ENCODE measurements at places on chromosomes 7 and 10.

GRCh38 chr7:3559278-3559677 is 258.2 kb downstream of the SDK1 start:
- no peak for DNase-seq
- H3K4me1 ChIP-seq, result peaks cover 21% of the 10 kb centered on the region
- no peak overlapping the region for H3K4me3 ChIP-seq

DNA sequence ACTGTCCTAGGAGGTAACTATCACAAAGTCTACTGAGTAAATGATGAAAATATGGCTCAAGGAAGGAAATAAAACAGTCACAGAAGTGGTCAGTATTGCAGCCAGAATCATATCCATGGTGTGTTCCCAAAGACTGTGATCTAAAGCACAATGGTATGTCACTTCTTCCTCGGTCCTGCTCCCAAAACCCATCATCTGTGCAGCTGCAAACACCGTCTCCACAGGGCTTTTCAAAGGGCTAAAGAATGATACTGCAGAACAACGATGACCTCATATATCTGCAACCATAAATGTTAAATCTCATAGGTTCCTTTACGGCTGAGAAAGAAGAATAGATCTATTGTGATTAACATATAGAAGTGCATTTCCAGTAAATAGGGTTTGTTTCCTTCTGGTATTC is 465.0 kb downstream of the GRID1 start:
- DNase-seq, result no peak
- H3K27ac ChIP-seq, result no peak overlapping the region
- H3K4me3 ChIP-seq, result no peak overlapping the region
- no peaks in the 10 kb centered on the region for H3K36me3 ChIP-seq
- H3K4me1 ChIP-seq, result no peaks in the 10 kb centered on the region

DNA sequence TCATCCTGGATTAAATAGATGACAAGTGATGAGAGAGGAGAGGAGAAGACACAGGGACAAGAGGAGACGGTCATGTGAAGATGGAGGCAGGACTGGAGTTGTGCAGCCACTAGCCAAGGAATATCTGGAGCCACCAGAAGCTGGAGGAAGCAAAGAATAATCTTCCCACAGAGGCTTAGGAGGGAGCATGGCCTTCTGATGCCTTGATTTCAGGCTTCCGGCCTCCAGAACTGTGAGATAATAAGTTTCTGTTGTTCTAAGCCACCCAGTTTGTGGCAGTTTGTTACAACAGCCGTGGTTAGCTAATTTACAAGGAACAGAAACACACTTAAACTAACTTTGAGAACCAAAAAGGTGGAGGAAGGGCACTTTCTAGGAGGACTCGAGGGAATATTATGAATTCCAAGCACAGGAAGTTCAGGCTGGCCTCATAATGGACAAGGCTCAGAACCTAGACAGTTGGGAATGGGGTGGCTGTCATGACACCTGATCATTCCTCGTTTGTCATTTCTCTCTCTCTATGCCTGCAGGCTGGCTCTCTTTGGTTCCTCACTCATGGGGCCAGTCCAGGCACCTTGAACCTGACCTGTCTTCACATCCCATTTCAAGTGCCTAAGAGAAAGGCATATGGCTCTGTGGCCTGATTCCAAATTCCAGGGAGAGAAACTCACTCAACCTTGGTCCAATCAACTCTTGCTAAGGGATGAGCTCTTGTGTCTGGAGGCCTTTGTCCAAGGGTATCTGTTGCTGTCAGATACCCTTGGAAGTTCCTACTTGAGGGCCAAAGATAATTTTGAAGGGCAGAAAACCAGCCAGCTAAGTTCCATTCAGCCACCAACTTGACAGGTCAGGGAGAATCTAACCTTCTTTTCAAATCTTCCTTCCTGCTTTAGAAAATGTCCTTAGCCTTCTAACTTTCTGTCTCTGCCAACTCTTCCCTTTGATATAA is 33.5 kb upstream of the PDZD8 start:
- no peak overlapping the region for H3K4me3 ChIP-seq
- H3K27ac ChIP-seq, result no peak overlapping the region
- no peak for DNase-seq
- no peaks in the 10 kb centered on the region for H3K27me3 ChIP-seq
- no peaks in the 10 kb centered on the region for H3K4me1 ChIP-seq

DNA sequence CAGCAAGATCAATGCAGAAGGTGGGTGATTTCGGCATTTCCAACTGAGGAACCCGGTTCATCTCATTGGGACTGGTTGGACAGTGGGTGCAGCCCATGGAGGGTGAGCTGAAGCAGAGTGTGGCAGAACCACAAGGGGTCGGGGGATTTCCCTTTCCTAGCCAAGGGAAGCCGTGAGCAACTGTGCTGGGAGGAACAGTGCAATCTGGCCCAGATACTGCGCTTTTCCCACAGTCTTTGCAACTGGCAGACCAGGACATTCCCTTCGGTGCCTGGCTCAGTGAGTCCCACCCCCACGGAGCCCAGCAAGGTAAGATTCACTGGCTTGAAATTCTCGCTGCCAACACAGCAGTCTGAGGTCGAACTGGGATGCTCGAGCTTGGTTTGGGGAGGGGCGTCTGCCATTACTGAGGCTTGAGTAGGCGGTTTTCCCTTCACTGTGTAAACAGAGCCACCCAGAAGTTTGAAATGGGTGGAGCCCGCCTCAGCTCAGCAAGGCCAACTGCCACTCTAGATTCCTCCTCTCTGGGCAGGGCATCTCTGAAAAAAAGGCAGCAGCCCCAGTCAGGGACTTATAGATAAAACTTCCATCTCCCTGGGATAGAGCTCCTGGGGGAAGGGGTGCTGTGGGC is 58.6 kb upstream of the SLC26A5 start:
- no peaks in the 10 kb centered on the region for H3K4me1 ChIP-seq
- H3K4me3 ChIP-seq, result no peak overlapping the region
- no peak overlapping the region for H3K27ac ChIP-seq
- no peaks in the 10 kb centered on the region for H3K27me3 ChIP-seq
- no peak for DNase-seq

- H3K36me3 ChIP-seq, result no peaks in the 10 kb centered on the region
- no peak for DNase-seq
- H3K4me3 ChIP-seq, result no peak overlapping the region
- no peaks in the 10 kb centered on the region for H3K4me1 ChIP-seq
- H3K27ac ChIP-seq, result no peak overlapping the region
- no peaks in the 10 kb centered on the region for H3K27me3 ChIP-seq
Observed at GRCh38 chr10:97063983-97064837, 121.5 kb downstream of the SLIT1 start.
